ENCODE measurements at places on chromosomes 7 and 10. TPM values are rescaled to one million over a fixed set of nuclear protein-coding genes. Genes with fewer than 3 reads are reported as not detected.

Gene MYH16
- polyA plus RNA-seq: 0.28 TPM

Gene CYP3A7
- polyA plus RNA-seq: 1.0 TPM

Gene DOCK1
- 62.9 TPM for polyA plus RNA-seq

Gene CYTH3
- 26.8 TPM for polyA plus RNA-seq

Gene ITGA8
- polyA plus RNA-seq: 72.5 TPM

Gene MDFIC
- 55.1 TPM for polyA plus RNA-seq

Gene GRM8
- 0.44 TPM for polyA plus RNA-seq

Gene OGDHL
- polyA plus RNA-seq: 0.85 TPM

Gene TFR2
- polyA plus RNA-seq: 1.3 TPM

Gene MLXIPL
- polyA plus RNA-seq: 3.5 TPM

Gene FEZF1
- polyA plus RNA-seq: not detected

Gene SYNPO2L
- polyA plus RNA-seq: 1.1 TPM

Gene TBATA
- polyA plus RNA-seq: not detected

Gene YAE1
- polyA plus RNA-seq: 54.5 TPM

Gene SYT15
- polyA plus RNA-seq: 19.3 TPM

Gene SPDYE1
- 1.7 TPM for polyA plus RNA-seq

Gene H2BK1
- polyA plus RNA-seq: not detected

Gene NKX2-3
- not detected for polyA plus RNA-seq

Gene ZCWPW1
- polyA plus RNA-seq: 9.5 TPM

Gene CACUL1
- 38.9 TPM for polyA plus RNA-seq

Gene GPR22
- not detected for polyA plus RNA-seq

Gene UBE2D4
- 16.3 TPM for polyA plus RNA-seq

Gene OR2A12
- polyA plus RNA-seq: 0.07 TPM

Gene GAD2
- not detected for polyA plus RNA-seq

Gene HOXA1
- polyA plus RNA-seq: 2.0 TPM

Gene NODAL
- 0.94 TPM for polyA plus RNA-seq

Gene TNKS2
- polyA plus RNA-seq: 64.3 TPM

Gene WEE2
- 0.35 TPM for polyA plus RNA-seq

Gene KLF14
- polyA plus RNA-seq: 0.07 TPM

Gene SMNDC1
- polyA plus RNA-seq: 44.9 TPM

Gene PAPOLB
- polyA plus RNA-seq: 0.12 TPM

Gene OR2F2
- not detected for polyA plus RNA-seq

Gene HERC4
- polyA plus RNA-seq: 51.5 TPM

Gene OIT3
- 1.00 TPM for polyA plus RNA-seq

Gene ITIH2
- polyA plus RNA-seq: 1.1 TPM

Gene DDC
- polyA plus RNA-seq: 17.6 TPM

Gene BAMBI
- polyA plus RNA-seq: 150 TPM

Gene FRMD4A
- polyA plus RNA-seq: 54.0 TPM

Gene ITPRID1
- polyA plus RNA-seq: 0.07 TPM

Gene MMD2
- polyA plus RNA-seq: not detected

Gene LIPN
- polyA plus RNA-seq: not detected

Gene TCAF2
- polyA plus RNA-seq: 4.2 TPM

Gene NPY4R
- polyA plus RNA-seq: 0.42 TPM

Gene SLC26A5
- polyA plus RNA-seq: 0.98 TPM

Gene RBM20
- 0.81 TPM for polyA plus RNA-seq

Gene TSPAN13
- polyA plus RNA-seq: 151 TPM

Gene JAKMIP3
- polyA plus RNA-seq: 0.31 TPM

Gene MEST
- 405 TPM for polyA plus RNA-seq

Gene RARRES2
- polyA plus RNA-seq: 153 TPM

Gene SPDYE18
- polyA plus RNA-seq: 1.1 TPM

Gene OR2A5
- 0.06 TPM for polyA plus RNA-seq

Data from left lung (tissue), 14 donors.